ENCODE measurements at places on chromosomes 5 and 9. TPM values are rescaled to one million over a fixed set of nuclear protein-coding genes. Genes with fewer than 3 reads are reported as not detected.

DNA sequence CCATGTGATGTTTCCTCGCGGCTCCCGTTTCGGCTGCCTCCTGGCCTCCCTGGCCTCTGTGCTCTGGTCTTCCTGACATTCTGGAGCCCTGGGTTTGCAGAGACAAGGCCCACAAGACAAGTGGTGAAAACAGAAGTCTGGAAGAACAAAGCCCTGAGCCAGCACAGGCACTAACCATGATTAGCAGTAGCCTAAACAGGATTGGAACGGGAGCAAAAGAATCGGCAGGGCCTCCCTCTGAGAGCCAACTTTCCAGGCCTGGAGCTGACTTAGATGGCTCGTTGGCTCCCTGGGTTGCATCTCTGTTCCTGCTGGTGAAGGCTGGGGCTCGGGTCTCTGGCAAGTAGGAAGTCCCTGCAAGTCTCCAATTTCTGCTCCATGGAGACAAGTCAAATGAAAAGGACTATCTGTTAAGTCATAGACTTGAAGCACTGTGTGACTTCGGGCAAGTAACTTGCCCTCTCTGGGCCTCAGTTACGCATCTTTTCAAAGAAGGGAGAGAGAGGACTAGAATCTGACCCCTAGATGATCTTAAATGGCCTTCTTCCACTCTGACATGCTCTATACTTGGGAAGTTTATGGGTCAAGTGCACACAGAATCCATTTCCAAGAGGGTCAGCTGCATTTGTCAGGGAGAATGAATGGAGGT, 3.3 kb downstream of the COL27A1 start:
- no peaks in the 10 kb centered on the region for H3K36me3 ChIP-seq
- no peak overlapping the region for H3K27ac ChIP-seq
- DNase-seq = no peak
- no peak overlapping the region for H3K4me3 ChIP-seq
- H3K27me3 ChIP-seq = peaks cover 22% of the 10 kb centered on the region

DNA sequence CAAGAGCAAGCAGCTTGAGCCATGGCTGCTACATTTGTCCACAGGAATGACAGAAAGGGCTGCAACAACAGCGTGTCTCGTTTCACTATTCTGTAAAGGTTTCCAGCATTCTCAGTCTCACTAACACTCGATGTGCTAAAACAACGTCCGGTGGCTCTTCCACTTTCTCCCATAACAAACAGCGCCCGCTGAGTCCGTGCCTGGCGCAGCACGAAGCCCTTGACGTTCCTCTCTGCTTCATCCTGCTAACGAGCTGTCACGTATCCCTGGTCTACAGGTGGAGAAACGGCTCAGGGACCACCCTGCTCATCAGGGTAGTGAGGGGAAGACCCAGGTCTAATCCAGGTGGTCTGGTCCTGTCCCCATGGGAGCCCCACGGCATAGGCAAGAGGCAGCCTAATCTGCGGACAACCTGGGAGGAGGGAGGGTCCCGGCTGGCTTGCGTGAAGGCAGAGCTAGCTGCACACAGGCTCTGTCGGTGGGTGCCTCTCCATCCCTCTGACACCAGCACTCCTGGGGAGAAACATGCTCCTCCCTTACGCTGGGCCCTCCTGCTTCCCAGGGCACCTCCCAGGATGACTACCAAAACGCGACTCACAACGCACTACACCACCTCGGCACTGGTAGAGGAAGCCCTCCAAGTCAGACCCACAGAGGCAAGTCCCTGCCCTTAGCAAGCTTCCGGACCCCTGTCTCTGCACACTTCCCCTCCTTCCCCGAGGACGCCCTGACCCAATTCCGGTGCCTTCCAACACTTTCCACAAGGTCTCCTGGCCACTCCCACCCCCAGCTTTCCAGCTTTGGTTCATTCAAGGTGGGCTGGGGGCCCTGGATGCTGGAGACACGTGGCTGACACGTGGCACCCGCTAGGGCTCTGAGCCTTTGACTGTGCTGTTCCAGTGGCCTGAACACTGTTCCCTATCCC, 43.3 kb downstream of the VAV2 start:
- DNase-seq = no peak
- no peak overlapping the region for H3K4me3 ChIP-seq
- no peak overlapping the region for H3K27ac ChIP-seq
- H3K27me3 ChIP-seq = no peaks in the 10 kb centered on the region
- H3K4me1 ChIP-seq = no peaks in the 10 kb centered on the region

- peak overlapping the region; percentile 27 for H3K27ac ChIP-seq
- no peaks in the 10 kb centered on the region for H3K36me3 ChIP-seq
- H3K4me3 ChIP-seq = peak overlapping the region; percentile 63
- no peaks in the 10 kb centered on the region for H3K4me1 ChIP-seq
- H3K27me3 ChIP-seq = peaks cover 7% of the 10 kb centered on the region
These were observed 23.8 kb downstream of the KLF4 start for GRCh38 chr9:107465467-107466451.

DNA sequence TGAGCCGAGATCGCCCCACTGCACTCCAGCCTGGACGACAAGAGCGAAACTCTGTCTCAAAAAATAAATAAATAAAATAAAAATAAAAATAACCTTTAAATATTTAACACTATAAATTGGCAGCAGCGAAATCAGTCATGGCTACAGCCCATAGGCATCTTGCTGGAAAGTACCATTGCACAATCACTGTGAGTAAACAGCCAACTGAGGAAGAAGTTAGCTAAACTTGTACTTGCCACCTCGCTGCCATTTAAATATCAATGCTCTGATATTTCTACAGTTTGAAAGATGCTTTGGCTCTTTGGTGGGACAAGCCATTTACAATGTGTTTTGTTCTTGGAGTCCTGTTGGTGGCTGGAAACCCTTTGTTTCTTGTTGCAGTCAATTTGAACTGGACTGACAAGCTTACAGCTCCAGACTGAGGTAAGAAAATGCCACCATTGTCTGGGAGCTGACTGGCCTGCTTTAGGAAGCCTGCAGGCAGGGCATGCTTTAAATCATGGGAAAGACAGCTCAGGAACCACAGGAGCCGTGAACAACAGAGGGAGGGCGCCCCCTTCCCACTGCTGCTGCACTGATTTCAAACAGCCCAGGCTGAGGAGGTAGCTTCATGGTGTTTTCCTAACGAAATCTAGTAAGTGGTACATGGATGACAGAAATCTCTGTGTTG, 322.8 kb upstream of the RFX3 start:
- no peaks in the 10 kb centered on the region for H3K36me3 ChIP-seq
- no peak overlapping the region for H3K27ac ChIP-seq
- no peaks in the 10 kb centered on the region for H3K4me1 ChIP-seq
- no peak overlapping the region for H3K4me3 ChIP-seq
- no peaks in the 10 kb centered on the region for H3K27me3 ChIP-seq
- DNase-seq = no peak

DNA sequence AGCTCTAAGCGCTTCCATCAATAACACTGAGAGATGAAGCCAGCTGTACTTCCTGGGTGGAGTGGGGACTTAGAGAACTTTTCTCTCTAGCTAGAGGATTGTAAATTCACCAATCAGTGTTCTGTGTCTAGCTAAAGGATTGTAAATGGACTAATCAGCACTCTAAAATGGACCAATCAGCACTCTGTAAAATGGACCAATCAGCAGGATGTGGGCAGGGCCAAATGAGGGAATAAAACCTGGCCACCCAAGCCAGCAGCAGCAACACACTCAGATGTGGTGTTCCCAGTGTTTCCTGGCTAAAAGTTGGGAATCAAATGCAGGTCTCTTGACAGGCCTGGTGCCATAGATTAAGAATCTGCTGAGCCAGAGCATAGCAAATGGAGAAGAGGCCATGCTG, 60.5 kb downstream of the ALDH7A1 start:
- H3K4me1 ChIP-seq = no peaks in the 10 kb centered on the region
- no peak overlapping the region for H3K4me3 ChIP-seq
- H3K36me3 ChIP-seq = no peaks in the 10 kb centered on the region

GRCh38 chr5:78810098-78810920, 161.7 kb upstream of the LHFPL2 start:
- DNase-seq = no peak
- no peaks in the 10 kb centered on the region for H3K36me3 ChIP-seq
- no peak overlapping the region for H3K27ac ChIP-seq
- H3K4me1 ChIP-seq = no peaks in the 10 kb centered on the region

GRCh38 chr9:121786998-121787422, 135.6 kb downstream of the DAB2IP start:
- H3K36me3 ChIP-seq = peaks cover 14% of the 10 kb centered on the region
- H3K27me3 ChIP-seq = no peaks in the 10 kb centered on the region
- DNase-seq = no peak
- no peak overlapping the region for H3K4me3 ChIP-seq

DNA sequence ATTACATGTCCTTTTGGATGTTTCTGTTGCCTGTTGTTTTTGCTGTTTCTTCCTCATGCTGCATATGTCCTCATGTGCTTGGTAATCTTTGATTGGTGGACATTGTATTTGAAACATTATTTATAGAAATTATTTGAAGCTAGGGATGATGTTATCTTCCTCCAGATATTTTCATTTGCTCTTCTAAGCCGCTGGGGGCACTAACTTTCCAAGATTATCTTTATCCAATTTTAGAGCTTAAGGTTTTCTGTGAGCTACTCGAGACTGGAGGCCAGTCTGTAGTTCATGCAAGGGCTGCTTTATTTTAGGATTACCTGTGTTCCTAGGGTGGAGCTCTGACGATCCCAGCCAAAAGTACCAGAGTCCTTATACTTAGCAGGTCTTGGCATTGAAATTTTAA, 40.9 kb downstream of the STX17 start:
- no peaks in the 10 kb centered on the region for H3K36me3 ChIP-seq
- no peaks in the 10 kb centered on the region for H3K27me3 ChIP-seq
- no peak overlapping the region for H3K4me3 ChIP-seq
- no peak for DNase-seq
- no peak overlapping the region for H3K27ac ChIP-seq
- H3K4me1 ChIP-seq = no peaks in the 10 kb centered on the region

- no peaks in the 10 kb centered on the region for H3K4me1 ChIP-seq
- H3K27ac ChIP-seq = no peak overlapping the region
- H3K27me3 ChIP-seq = no peaks in the 10 kb centered on the region
- H3K4me3 ChIP-seq = no peak overlapping the region
- no peak for DNase-seq
These were observed 48.5 kb downstream of the MFAP3 start for GRCh38 chr5:154087260-154087659.

- H3K36me3 ChIP-seq = no peaks in the 10 kb centered on the region
- H3K4me1 ChIP-seq = no peaks in the 10 kb centered on the region
- H3K27ac ChIP-seq = no peak overlapping the region
- no peak for DNase-seq
These were observed 7.4 kb downstream of the FGF1 start for GRCh38 chr5:142678529-142678928.

DNA sequence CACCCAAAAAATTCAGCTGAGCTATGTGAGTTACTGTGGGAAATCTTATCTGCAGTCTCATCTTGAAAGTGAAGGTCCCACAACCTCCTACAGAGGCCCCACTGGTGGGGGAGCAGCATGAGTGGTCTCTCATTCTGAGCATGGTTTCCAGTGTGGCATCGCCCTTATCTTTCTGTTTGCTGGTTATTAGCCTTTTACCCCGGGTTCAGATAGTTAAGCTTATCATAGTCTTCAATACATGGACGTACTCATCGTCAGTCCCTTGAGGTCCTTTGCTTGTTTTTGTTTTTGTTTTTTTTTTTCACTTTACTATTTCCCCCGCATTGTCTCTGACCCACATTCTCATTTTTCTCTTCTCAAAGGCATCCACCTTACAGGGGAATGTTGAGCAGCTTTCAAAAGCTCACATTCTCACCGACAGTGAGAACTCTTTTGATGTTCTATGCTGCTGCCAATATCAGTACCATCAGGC, 7.7 kb upstream of the HAVCR2 start:
- H3K4me1 ChIP-seq = no peaks in the 10 kb centered on the region
- no peaks in the 10 kb centered on the region for H3K36me3 ChIP-seq
- DNase-seq = no peak

DNA sequence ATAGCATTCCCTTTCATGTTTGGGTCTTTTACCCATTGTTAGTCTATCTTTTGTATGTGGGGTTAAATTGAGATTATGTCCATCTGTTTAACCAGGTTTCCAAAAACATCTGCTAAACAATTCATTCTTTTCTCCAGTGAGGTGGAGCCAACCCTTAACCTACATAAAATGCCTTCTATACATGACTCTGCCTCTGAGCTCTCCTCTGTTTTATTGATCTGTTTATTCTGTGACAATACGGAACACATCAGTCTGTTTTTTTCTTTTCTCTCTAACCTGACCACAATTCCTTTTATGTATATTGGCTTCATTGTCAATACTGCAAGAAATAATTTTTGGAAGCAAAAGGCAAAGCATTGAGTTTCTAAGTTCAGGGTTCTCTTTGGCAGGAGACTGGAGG, 9.9 kb upstream of the ARL15 start:
- no peaks in the 10 kb centered on the region for H3K27me3 ChIP-seq
- H3K4me3 ChIP-seq = no peak overlapping the region
- no peak overlapping the region for H3K27ac ChIP-seq
- H3K36me3 ChIP-seq = no peaks in the 10 kb centered on the region

DNA sequence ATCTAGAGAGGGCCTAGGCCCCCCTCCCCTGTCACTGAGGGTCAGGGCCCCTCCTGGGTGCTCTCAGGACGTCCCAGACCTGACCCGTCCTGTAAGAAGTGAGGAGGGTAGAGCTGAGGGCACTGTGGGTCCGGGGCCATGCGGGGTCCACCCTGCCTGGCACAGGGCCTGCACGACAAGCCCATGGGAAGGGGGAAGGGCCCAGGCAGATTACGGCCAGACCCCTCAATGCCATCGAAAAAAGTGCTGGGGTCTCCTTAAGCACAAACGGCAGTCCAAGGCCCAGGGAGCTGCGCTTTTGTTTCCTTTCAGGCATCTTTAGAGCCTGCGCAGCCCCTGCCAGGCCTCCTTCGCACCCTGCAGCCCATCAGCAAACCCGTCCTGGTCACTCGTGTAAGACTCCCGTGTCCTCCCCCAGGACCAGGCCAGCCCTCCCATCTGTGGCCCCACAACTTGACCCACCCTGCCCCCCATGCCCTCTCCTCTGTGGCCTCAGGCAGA, 4.4 kb upstream of the EXOC3 start:
- no peak overlapping the region for H3K27ac ChIP-seq
- H3K36me3 ChIP-seq = no peaks in the 10 kb centered on the region
- no peak for DNase-seq
- no peaks in the 10 kb centered on the region for H3K4me1 ChIP-seq

BTNL3 gene
- total RNA-seq = 71.1 TPM

FREM1 gene
- 1.1 TPM for total RNA-seq

SPINK9 gene
- total RNA-seq = not detected

Measured in colonic mucosa (tissue), 4 donors.